8988T (cell line): ENCODE measurements at places on chromosomes 12 and 14.

DNA sequence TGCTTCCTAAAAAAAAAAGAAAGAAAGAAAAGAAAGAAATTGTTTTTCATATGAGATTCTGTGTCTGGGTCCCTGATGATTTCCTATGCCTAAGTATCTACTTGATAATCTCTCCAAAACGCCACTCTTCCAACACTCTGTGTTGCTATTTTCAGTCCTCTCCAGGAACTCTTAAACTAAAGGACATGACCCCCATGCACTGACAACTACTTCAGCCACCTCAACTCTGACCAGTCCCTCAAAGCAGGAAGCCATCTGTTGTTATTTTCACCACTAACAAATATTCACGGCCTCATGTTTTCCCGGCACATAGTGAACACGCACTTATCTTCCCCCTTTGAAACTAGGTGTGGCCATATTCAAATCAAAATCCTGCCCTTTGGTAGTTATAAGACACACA is 259.3 kb downstream of the PPFIA2 start:
- no peak for DNase-seq

GRCh38 chr12:85632390-85632789 is 203.8 kb downstream of the RASSF9 start:
- no peak for DNase-seq

DNA sequence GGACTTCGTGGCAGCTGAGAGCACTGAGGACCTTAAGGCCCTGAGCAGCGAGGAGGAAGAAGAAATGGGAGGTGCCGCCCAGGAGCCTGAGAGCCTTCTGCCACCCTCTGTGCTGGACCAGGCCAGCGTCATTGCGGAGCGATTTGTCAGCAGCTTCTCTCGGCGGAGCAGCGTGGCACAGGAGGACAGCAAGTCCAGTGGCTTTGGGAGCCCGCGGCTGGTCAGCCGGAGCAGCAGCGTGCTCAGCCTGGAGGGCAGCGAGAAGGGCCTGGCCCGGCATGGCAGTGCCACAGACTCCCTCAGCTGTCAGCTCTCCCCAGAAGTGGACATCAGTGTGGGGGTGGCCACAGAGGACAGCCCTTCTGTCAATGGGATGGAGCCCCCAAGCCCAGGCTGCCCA is 37.0 kb downstream of the PLEKHG3 start:
- no peak for DNase-seq

GRCh38 chr12:78385541-78385940 is 479.0 kb upstream of the SYT1 start:
- DNase-seq: no peak

DNA sequence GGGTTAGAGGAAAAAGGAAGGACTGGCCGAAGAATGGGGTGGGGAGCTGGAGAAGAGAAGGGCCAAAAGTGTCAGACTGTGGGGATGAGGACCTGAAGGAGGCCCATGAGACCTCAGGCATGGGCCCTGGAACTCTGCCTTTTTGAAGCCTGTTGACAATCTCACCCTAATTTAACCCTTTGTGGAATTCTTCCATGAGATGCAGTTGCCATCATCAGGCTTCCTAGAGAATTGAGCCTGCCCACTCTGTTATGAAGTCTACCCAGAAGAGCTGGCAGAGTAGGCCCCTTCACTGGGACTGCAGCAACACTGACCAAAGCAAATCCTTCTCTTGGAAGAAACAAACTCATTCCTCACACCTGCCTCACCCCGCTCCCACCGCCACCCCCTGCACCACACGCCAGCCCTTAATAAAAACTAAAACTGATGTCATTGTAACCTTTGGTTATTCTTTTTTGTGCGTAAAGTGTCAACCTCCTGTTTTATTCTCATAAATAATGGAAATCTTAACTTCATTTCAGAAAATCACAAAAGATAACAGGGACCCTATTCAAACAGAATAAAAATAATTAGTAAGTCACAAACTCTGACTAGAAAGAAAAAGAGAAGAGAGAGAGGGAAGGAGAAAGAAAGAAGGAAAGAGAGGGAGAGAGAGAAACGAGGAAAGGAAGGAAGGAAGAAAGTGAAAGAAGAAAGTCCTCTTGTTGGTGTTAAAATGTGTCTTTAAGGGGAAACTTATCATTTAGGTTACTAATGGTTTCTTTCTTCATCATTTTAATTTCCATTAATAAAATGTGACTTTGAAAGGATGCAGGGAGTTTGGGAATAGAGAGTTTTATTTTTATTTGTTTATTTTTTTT is 61.3 kb downstream of the CRADD start:
- no peak for DNase-seq

DNA sequence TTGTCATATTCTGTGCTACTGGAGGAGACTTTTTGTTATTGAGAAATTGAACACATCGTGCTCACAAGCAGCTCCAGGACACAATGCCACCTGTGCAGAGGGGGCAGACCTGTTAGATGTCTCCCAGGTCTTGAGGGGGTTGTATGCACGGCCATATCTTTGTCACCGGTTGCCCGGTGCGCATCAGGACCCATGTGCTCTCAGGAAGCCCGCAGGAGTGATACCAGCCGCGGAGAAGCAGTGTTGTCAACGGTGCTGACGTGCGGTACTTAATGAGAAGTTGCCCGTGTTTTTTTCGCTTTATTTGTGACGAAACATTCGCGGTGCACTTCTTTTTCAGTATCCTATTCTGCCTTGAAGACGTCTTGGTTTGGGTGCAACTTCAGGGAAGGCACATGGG is 128.2 kb upstream of the RTL1 start:
- DNase-seq: no peak

DNA sequence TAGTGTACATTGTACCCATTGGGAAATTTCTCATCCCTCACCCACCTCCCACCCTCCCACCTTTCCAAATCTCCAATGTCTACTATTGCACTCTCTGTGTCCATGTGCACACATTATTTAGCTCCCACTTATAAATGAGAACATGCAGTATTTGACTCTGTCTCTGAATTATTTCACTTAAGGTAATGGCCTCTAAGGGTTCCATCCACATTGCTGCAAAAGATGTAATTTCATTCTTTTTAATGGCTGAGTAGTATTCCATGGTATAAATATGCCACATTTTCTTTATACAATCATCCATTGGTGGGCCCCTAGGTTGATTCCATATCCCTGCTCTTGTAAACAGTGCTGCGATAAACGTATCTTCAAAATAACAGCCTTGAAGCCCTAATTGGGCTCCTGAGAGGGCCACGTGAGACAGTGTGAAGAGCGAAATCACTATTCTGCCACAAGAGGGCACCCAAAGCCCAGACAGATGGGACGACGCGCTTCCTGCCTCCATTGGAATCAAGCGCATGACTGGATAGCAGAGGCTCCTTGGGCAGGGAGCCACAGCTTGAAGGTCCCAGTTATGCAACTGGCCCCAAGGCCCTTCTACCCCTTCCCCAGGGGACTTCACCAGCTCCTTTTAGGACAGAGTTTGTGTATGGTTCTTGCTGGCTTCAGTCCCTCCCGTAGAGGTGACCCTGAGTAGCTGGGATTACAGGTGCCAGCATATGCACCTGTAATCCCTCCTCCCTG is 21.3 kb upstream of the CD27 start:
- DNase-seq: peak; percentile 39

- DNase-seq: no peak
Measured at GRCh38 chr14:34379816-34380470, 82.1 kb downstream of the SPTSSA start.

DNA sequence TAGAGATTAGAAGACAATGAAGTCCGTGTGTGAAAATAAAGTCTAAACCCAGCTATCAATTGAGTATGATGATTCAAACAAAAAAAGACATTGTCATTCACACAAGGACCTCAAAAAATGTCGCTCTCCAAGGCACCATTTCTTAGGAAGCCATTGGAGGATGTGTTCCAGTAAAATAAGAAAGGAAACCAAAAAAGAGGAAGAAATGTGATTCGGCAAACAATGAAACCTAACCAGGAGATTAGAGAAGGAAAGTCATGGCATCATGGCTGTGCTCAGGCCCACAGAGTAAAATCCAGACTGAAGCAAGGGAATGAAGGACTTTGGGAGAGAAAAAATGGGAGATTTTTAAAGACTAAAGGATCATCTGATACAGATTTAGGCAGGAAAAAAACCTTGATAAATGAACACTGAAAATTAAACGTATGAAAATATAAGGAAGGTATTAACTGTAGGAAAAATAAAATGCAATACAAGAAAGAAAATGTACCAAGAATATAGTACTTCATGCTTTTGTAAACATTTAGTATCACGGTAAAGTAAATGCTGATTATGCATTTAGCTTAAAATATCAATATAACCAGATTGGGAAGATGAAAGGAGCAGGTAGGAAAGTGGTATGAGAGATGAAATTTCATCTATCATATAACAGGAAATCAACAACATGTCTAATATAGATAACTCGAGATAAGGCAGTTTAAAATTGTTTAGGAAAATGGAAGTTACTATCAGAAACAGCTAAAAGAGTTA is 38.2 kb upstream of the MTHFD1 start:
- DNase-seq: no peak

GRCh38 chr14:23054000-23054811 is 3.1 kb downstream of the CDH24 start:
- peak; percentile 73 for DNase-seq

GRCh38 chr12:115646210-115646609 is 631.3 kb downstream of the MED13L start:
- no peak for DNase-seq

DNA sequence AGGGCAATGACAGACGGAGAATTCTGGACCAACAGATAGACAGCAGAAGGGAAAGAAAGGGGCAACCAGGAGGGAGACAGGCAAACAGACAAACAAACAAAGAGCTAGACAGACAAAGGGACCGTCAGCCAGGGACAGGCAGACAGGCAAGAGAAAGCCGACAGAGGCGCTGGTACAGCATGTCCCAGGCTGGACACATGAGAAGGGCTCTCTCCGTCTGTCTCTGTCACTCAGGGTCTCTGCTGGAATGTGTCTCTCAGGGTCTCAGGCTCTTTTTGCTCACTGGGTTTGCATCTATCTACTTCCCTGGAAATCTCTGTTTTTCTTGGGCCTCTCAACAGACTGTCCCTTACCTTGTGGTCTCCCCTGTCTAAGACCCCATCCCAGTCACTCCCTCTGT is 8.2 kb upstream of the SMUG1 start:
- no peak for DNase-seq

DNA sequence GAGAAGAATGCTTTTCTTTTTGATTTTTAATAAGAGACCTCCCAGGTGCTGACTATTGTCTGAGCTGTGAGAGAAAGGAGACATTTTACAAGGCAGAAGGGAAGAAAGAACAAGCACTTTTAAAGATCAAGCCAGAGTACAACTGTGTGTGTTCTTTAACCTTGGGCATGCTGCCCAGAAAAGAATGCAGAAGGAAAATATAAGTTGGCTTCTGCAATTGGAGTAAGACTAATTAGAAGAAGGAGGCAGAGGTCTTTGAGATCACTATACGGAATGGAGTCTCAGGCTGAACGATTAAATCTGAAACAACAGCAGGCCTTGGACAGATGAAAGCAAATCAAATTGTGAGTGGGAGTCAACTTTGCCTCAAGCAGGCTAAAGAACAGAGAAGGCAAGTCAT is 230.5 kb downstream of the ATP23 start:
- no peak for DNase-seq
